ENCODE measurements at places on chromosomes 2 and 18.

- no peak for DNase-seq
Observed at GRCh38 chr2:86525421-86526340, 37.6 kb downstream of the CHMP3 start.

- no peak for DNase-seq
Observed at GRCh38 chr18:36454245-36454644, 156.7 kb downstream of the FHOD3 start.

DNA sequence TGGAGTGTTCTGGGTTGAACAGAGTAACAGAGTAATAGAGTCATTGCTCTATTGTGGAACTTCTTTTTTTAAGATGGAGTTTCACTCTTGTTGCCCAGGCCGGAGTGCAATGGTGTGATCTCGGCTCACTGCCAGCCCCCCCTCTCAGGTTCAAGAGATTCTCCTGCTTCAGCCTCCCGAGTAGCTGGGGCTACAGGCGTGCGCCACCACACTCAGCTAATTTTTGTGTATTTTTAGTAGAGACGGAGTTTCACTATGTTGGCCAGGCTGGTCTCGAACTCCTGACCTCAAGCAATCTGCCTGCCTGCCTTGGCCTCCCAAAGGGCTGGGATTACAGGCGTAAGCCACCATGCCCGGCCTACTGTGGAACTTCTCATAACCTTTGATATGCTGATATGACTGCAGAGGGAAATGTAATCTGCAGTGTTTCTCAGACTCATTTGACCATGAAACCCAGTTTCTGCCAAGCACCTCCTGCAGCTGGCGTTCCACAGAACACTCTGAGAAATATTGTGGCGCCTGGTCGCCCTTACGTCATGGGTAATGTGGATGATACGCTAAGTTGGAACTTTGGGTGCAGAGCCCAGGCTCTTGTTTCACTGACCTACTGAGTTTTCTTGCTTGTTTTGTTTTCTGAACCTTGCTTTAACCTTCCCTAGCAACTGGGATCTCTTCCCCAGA lies 213.8 kb downstream of the BCL2 start:
- DNase-seq, result no peak

DNA sequence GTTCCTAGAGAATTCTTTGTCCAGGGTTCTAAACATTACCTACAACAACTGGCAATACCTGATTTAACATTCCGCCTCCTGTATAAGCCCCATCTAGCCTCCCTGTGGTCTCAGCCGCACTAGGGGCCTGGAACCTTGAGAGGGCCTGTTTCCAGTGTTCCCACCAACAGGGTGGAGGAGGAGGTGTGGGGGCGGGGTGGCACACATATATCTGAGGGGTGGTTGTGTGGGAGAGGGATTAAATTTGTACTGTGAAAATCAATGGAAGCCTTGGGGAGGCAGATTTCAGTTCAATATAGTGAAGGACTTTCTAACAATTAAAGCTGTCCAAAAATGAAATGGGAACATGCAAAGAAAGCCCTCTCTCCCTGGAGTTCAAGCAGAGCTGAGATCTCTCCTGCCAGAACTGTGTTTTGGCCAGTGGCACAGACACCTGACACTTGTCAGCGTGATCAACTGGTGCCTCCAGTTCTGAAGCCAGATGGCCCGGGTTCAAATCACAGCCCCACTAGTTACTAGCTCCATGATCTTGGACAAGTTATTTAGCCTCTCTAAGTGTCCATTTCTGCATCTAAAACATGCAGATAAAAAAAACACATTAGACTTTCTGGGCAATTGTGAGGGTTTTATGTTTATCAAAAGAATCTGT lies 17.0 kb upstream of the FZD7 start:
- DNase-seq, result no peak

- DNase-seq, result no peak
Observed at GRCh38 chr2:224904381-224904780, 137.9 kb downstream of the DOCK10 start.
